ENCODE measurements at places on chromosomes 5 and 9. TPM values are rescaled to one million over a fixed set of nuclear protein-coding genes. Genes with fewer than 3 reads are reported as not detected.

- no peak for DNase-seq
These were observed 342.8 kb downstream of the EBF1 start for GRCh38 chr5:158756871-158757270.

- no peak for DNase-seq
These were observed 89.8 kb downstream of the NUDT12 start for GRCh38 chr5:103472830-103473229.

DNA sequence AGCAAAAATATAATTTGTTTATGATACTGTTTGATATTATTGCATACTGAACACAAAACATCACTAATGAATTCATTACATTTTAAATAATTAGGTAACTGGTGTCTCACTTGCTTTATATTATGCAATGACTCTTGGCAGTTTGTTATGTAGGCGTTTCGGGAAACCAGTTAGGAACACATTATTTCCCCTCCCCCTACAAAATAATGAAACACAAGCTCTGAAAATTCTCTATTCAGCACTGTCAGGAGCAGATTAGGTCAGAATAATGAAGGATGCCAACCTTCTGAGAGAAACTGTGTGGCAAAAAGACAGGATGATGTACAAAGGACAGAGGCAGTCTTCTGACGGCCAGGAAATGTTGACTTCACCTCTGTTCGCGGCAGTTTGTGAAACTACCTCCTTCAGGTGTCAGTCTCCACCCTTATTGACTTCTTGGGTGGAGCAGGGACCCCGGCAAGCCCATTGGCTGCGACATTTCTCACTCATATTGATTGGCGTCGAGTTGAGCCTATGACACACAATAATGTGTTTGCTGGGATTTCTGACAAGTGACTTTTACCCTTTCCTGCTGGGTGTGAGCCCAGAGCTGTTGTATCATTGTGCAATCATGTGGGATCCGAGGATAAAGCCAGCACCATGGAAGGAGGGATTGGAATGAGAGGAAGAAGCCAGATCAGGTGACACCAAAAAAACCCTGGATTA, 33.9 kb downstream of the SH3PXD2B start:
- DNase-seq = peak; percentile 66

DNA sequence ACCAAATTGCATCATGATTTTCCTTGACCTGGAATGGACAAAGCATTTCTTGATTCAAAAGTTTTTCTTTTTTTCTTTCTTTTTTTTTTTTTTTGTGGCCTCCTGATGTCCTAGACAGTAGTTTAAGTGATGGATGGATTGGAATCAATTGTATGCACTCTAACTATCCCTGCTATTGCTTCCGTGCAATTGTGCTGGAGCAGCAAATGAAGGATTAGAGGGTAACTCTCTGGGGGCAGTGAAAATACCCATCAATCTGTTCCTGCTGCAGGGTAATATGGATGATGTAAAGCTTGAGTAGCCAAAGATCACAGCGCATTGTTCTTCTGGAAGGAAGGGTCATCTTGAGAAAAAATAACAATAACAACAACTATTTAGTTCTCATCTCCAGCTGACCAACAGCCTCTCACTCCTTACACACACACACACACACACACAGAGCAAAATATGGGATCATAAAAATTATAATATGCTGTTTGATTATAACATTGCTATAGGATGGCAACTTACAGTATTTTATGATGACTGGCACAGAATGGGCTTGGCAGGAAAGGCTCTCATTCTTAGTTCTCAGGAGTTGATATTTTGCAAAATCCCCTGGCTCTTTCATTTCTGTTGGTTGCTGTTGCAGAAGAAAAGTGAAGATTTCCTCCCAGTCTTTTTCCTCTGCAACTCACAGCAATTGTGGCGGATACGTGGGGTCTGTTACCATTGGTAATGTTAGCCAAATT, 160.9 kb upstream of the DMAC1 start:
- DNase-seq = no peak

- DNase-seq = no peak
These were observed 218.4 kb downstream of the CDK5RAP2 start for GRCh38 chr9:120361551-120361950.

- DNase-seq = no peak
These were observed 18.5 kb upstream of the KIF12 start for GRCh38 chr9:114117614-114117995.

DNA sequence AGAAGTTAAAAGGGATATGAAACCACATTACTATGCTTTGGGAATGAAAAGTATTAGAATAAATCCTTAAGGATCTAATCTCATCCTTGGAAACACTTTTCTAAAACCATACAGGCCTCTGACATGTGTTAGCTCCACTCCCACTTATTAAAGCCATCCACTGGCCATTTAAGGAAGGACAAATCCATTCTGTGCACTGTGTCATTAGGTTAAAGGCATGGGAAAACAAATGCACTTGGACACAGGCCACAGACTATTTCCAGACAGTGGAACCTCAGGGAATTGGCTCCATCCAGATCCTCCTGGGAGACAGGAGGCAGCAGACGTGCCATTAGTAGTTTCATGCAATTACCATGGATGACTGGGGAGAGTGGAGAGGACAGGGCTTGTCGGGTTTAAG, 454.9 kb downstream of the ENC1 start:
- DNase-seq = no peak

- DNase-seq = no peak
These were observed 2.9 kb downstream of the CDKN2A start for GRCh38 chr9:21991072-21991959.

GRCh38 chr5:167912941-167913665, 378.3 kb upstream of the WWC1 start:
- DNase-seq = no peak

GRCh38 chr9:33163433-33164137, 3.6 kb downstream of the B4GALT1 start:
- no peak for DNase-seq

GRCh38 chr5:33688526-33688925, 203.3 kb downstream of the ADAMTS12 start:
- no peak for DNase-seq

- DNase-seq = no peak
These were observed 43.6 kb upstream of the NEK6 start for GRCh38 chr9:124214116-124214515.

- no peak for DNase-seq
These were observed 292.9 kb downstream of the NR3C1 start for GRCh38 chr5:143110591-143110990.

- no peak for DNase-seq
These were observed 339.8 kb downstream of the EFNA5 start for GRCh38 chr5:107330903-107331302.

DNA sequence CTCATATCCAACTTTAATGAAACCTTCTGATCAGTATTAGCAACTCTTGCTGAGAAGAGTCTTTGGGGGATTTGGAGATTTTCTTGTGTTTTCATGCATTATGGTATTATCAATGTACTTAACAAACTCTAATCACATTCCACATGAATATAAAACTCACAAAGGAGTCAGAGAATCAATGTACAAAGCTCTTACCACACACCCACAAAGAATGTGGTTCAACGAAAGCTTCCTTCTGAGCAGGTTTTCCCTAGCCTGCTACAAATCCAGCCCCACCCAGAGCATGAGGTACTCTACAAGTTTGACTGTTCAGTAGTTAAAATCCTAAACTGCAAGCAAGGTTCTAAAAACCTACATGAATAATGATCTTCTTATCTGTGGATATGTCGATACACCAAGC, 210.1 kb downstream of the TARS1 start:
- DNase-seq = no peak

DNA sequence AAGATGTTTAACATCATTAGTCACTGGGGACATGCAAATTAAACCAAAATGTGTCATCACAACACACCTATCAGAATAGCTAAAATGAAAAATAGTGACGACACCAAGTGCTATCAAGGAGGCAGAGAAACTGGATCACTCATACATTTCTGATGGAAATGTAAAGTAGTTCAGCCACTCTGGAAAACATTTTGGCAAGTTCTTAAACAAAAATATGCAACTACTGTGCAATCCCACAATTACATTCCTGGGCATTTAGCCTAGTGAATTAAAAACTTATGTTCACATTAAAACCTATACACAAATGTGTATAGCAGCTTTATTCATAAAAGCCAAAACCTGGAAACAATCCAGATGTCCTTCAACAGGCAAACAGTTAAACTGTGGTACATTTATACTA, 53.1 kb downstream of the SVEP1 start:
- DNase-seq = no peak

DNA sequence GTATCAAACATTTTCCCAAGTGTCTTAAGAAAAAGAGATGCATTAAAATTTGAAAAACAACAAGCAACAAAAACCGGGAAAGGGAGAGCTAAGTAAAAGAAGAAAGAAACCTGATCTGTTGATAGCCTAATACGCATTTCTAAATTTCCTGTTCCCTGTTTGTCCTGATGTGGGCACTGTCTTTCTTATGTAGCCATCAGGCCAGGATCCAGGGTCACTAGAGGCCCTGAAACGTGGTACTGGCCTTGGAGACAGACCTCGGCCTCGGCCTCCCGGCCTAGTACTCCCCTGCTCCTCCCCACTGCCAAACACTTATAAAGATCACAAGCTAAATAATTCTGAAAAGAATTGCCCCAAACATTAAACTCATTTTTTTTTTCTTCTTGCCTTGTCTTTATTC, 547.2 kb downstream of the IRX1 start:
- DNase-seq = no peak

DNA sequence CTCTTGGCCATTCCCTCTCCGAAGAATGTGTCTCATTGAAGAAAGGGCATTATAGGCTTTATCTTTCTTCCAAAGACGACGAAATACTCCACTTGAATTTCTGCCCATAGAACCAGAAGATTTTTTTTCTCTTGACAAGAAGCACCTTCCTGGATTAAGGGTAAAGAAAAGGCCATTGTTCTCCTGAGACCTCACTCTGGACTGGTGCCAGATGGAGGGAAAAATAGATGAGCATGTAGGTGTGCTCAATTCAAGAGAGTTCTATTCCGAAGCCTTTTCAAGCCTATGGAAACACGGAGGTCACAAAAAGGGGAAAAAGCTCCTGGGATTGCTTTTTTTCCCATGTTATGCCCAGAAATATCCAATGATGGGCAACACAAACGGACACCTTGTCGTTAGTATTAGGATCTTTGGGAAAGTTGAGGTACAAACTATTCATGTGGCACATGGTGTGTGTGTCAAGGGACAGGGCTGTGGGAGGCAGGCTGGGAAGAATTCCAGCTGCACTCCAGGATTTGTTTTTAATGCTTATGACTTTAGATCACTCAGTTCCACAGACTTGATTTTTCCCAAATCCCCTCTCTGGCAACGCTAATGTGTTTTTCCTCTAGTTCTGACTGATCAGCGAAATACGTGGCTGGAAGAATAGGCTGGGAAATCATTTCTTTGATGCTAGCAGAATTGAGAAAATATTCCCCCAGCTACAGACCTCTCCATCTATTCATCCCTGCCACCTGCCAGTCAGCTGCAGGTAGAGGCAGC, 89.9 kb downstream of the SIL1 start:
- no peak for DNase-seq

GRCh38 chr5:59528202-59528862, 365.2 kb downstream of the PDE4D start:
- DNase-seq = no peak

DNA sequence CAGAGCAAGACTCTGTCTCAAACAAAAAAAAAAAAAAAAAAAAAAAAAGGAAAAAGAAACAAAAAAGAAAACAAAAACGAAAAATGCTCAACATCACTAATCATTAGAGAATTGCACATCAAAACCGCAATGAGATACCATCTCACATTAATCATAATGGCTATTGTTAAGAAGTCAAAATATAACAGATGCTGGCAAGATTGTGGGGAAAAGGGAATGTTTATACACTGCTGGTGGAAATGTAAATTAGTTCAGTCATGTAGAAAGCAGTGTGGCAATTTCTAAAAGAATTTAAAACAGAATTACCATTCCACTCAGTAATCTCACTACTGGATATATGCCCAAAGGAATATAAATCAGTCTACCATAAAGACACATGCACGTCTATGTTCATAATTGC, 50.4 kb upstream of the PRR16 start:
- DNase-seq = no peak

- DNase-seq = no peak
These were observed 137.0 kb downstream of the PAX5 start for GRCh38 chr9:36897019-36897418.

GRCh38 chr9:38234479-38235170, 157.9 kb upstream of the ALDH1B1 start:
- DNase-seq = no peak

GRCh38 chr9:77014597-77015263, 4.7 kb upstream of the FOXB2 start:
- DNase-seq = no peak

GRCh38 chr9:109856785-109857184, 76.8 kb downstream of the PALM2AKAP2 start:
- DNase-seq = no peak

GRCh38 chr9:132099167-132099566, 19.5 kb upstream of the MED27 start:
- DNase-seq = no peak

GRCh38 chr5:66570201-66570600, 26.0 kb upstream of the MAST4 start:
- DNase-seq = no peak

APBA1 gene
- total RNA-seq = 0.26 TPM

SLC27A6 gene
- total RNA-seq = not detected

ANKRD18B gene
- 1.5 TPM for total RNA-seq

TSPAN17 gene
- 25.2 TPM for total RNA-seq

SNCAIP gene
- total RNA-seq = not detected

ADAMTS13 gene
- 2.6 TPM for total RNA-seq

FAM114A2 gene
- total RNA-seq = 27.8 TPM

AUH gene
- 40.9 TPM for total RNA-seq

PCDHA6 gene
- not detected for total RNA-seq

ENTR1 gene
- 74.9 TPM for total RNA-seq

HTR1A gene
- total RNA-seq = not detected

PCDHGB1 gene
- total RNA-seq = not detected

ARL14EPL gene
- total RNA-seq = not detected

JAKMIP2 gene
- total RNA-seq = 1.1 TPM
